ENCODE measurements at places on chromosomes 13 and 19.

DNA sequence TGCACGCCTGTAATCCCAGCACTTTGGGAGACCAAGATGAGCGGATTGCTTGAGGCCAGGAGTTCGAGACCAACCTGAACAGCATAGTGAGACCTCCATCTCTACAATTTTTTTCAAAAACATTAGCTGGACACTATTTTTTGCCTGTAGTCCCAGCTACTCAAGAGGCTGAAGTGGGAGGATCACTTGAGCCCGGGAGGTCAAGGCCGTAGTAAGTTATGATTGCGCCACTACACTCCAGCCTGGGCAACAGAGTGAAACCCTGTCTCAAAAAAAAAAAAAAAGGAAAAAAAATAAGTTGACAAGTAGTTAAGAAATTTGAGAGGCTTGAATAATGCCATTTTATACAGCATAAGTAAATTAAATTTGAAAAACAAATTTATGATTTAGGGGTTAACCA is 330.6 kb downstream of the MYO16 start:
- DNase-seq, result no peak

DNA sequence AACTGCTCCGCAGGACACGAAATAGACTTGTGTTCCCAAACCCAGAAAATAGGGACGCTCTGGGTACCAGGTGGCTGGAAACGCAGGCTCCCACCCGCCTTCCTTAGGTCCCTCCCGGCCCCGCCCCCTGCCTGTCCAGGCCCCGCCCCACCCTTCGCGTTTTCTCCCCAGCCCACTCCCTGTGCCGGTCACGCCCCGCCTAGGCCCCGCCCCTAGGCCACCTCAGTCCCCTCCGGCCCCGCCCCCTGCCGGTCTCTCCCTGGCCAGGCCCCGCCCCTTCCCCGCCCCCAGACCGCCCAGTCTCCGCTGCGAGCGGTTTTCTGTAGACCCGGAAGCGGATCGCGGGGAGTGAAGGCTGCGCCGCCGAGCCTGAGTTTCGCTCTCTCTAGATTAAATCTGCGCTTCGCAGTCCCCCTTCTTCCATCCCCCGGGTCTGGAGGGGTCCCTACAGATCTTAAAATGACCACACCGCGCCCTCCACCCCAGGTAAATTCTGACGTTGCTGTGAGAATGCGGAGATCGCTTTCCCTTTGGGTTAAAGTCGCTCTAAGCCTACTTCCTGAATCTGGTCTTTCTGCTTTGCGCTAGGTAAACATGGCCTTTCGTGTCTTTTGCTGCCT is 3.7 kb upstream of the ZNF665 start:
- peak; percentile 92 for DNase-seq

DNA sequence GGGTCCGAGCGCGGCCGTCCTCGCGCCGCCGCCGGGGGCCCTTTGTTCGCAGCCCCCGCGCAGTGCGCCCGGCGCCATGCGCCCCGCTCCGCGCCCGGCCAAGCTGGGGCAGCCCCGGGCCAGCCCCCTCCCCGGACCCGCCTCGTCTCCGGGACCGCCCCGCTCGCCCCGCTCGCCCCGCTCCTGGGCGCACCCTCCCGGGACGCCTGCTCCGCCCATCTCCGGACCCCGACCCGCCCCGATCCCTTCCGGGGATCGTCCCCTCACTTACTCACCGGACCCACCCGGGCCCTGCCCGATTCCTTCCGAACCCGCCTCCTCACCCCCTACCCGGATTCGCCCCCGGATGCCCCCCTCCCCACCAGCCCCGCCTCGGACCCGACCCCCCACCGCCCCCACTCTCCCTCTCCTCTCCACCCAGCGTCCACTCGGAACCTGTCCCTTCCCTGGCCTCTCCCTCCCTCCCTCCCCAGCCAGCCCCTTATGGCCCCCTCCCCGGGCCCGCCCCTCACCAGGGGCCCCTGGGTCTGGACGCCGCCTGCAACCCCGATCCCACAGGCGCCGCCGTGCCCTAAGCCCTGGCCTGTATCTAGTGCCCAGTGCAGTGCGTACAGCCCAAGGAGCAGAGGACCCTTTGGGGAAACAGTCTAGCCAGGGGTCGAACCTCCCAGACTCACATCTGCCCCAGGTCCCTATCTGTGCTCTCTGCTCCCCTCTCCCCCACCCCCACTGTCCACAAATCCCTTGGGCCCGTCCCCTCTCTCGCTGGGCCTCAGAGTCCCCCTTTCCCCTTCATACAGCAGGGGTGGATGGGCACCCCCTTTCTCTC is at the start of gene CPAMD8:
Gene CPAMD8, minus strand, starts transcription at position 105 of the 829 bp plus-strand sequence. CDS start 168 bp downstream, outside the sequence.
- no peak for DNase-seq

DNA sequence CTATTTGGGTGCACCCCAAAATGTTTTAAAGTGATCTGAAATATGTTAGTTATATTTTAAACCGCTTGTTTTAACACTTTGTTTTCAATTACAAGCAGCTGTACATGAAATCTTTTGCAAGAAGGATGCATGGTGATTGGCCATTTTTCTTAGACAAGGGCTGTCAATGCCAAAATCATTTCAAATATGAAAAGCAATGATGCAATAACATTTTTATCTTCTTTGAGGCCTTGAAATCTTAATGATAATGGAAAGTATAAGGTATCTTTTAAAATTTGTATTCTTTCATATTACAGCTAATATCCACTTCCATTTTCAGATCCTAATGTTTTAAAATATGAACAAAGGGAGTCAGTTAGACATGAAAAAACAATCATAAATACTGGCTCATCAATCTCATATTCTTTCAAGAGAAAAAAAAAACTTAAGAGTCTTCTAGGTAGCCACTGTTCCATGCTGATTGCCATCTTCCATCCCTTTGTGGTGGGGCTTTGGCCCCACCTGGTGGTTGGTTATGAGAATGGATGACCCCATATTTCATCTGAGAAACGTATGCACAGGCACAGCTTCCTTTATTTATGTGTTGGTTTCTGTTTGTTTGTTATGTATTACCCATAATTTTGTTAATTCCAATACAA is 330.3 kb upstream of the MIR17HG start:
- DNase-seq, result peak; percentile 44

DNA sequence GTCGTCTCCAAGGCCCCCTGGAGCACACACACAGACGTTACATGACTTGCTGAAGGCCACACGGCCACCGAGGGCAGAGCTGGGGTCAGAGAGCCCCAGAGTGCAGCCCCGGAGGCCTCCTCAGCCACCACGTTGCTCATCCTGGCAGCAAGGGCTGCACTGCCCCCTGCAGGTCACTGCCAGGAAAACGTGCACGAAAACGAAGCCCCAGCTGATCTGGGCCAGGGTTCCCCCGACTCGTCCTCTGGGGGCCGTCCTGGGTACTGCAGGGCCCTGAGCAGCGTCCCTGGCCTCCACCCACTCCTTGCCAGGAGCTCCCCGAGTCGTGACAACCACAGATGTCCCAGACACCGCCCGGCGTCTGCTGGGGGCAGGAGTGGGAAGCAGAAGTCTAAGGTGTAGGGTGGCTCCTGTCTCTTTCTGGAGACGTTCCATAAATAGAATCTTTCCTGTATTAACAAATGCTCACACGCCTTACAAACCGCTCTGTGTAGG is 3.4 kb downstream of the TPGS1 start:
- peak; percentile 97 for DNase-seq

GRCh38 chr13:24135674-24136300 is 24.7 kb upstream of the SPATA13 start:
- DNase-seq, result no peak

GRCh38 chr19:46748325-46749109 is 2.3 kb upstream of the STRN4 start:
- DNase-seq, result peak; percentile 87

GRCh38 chr13:99221567-99222239 is 21.0 kb downstream of the UBAC2 start:
- no peak for DNase-seq

GRCh38 chr13:99386911-99387788 is 80.0 kb upstream of the GPR183 start:
- peak; percentile 39 for DNase-seq

DNA sequence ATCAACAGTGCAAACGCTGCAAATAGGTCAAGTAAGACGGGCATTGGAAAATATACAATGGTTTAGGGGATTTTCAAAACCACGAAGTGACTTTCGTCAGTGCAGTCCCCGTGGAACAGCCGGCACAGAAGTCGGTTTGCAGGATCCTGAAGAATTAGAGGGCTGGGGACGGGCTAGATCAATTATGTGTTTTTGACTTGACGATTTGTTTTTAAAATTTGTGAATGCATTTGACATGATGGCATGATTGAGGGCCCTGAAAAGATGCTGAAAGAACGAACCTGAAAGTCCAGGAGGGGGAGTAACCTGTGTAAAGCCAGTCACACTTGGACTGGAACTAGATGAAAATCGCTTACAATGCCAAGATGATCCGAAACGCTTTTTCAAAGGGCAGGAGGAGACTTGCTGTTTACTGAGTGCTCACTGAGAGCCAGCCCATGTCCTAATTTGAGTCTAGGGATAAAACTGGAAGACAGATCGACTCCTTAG is 8.9 kb upstream of the DGKH start:
- DNase-seq, result no peak

GRCh38 chr19:55083004-55083850 is 7.6 kb downstream of the EPS8L1 start:
- no peak for DNase-seq

DNA sequence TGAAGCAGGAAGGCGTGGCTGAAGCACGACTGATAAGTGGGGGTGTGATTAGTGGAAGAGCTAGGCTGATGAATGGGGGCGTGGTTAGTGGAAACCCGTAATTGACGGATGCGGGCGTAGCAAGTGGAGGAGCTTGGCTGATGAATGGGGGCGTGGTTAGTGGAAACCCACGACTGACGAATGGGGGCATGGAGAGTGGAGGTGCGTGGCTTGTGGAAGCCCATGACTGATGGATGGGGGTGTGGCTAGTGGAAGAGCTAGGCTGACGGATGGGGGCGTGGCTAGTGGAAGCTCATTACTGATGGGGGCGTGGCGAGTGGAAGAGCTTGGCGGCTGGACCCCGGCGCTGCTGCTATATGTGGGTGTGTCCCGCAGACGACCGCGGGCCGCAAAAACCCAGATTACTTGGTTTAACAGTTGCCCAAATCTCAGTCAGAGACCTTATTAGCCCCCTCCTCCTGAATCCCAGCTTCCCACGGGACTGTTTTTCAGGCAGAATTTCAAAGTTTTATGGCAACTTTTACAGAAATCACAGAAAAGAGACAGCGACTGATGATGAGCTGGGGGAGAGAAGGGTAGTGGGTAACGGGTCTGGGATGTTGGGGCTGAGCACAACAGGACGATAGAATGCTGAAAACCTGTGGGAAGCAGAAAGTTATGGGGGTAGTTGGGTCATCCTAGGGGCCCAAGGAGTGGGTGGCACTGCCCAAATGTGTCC is 9.0 kb upstream of the MEIS3 start:
- peak; percentile 94 for DNase-seq

DNA sequence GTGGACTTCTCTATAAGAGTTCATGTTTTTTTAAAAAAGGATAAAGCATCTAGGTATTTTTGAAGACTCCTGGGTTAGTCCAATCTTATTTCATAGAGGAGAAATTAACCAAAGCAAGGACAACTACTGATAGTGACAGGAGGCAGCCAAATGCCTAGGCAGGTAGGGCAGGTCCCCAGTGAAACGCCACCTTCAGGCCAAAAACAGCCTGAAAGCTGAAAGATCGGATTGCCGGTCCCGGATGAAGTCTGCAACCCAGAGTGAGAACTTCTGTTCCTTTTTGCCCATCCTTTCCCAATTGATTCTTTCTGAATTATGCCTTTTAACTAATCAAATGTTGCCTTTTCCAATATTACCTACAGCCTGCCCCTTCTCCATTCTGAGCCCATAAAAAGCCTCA is 6.1 kb upstream of the GGACT start:
- DNase-seq, result no peak

- no peak for DNase-seq
Measured at GRCh38 chr19:2015608-2015950, at the start of gene BTBD2. TSS of gene BTBD2 (minus strand) at chr19:2015714. CDS start at chr19:2015703, 11 bp downstream.

DNA sequence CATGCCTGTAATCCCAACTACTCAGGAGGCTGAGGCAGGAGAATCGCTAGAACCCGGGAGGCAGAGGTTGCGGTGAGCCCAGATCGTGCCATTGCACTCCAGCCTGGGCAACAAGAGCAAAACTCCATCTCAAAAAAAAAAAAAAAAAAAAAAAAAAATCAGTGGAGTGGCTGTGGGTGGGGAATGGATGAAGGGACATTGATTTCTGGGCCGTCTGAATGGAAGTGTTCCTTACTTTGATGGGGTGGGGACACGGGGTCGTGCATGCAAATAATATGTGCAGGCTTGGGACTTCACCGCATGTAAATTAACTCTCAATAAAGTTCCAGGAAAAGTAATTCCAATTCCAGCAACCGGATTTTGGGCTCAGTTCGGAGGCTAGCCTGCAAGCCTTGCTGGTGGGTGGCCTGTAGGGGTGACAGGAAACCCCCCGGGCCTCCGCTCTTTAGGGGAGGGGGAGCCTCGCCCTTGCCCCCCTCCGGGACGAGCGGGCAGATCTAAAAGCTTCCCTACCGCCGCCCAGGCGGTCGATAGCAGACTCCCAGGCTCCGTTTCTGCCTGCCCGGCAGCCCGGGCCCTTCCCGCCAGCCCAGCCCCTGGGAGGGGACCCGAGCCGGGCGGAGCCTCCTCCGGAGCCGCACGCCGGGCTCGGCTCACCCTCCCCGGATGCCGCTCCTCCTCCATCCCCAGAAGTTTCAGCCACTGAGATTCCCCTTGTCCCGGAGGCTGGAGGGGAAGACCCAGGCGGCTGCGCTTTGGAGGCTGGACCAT is 48.0 kb upstream of the ADGRE5 start:
- peak; percentile 18 for DNase-seq

- DNase-seq, result no peak
Measured at GRCh38 chr13:27641711-27642502, 20.2 kb downstream of the POLR1D start.

DNA sequence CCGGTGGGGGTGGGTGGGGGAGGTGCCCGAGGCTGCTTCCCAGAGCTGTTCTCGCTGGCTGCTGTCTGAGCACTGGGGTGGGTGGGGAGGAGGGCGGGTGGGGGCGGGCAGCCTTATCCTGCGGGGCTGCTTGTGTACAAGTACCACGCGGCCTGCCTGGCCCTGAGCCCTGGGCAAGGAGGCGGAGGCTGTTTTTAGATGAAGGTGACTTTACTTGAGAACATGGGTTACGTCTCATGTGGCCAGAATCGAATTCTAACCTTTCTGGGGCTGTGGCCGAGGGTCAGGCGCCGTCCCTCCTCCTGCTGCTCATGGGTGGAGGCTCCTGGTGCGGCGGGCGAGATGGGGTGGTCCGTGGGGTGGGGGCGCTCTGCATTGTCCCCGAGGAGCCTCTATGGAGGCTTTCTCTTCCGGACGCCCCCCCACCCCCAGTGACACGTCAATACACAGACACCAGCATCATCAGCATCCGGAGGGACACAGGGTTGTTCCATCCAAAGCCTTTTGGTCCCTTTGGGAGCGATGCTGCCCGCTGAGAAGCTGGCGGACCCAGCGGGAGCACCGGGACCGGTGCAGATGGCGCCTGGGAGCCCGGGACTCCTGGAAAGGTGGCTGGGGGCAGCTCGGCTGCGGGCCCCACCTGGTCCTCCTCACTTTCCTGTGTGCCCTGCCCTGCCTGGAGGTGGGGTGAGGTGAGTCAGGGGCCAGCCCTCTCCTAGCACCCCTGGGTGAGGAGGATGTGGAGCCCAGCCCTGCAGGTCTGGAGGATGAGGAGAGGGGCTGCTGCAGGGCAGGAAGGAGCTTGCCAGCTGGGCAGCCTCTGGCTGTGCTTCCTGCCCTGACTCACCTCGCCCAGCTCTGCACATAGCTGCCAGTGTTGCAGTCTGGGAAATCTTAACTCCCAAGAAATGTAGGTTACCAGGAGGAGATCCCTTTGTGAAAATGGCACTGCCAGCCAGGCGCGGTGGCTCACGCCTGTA is 3.4 kb downstream of the BSG start:
- DNase-seq, result no peak

GRCh38 chr19:48392860-48393558 is 459 bp upstream of the GRIN2D start:
- no peak for DNase-seq
